Effector memory CD8-positive, alpha-beta T cell (primary cell): ENCODE measurements at places on chromosomes 13 and 19.

DNA sequence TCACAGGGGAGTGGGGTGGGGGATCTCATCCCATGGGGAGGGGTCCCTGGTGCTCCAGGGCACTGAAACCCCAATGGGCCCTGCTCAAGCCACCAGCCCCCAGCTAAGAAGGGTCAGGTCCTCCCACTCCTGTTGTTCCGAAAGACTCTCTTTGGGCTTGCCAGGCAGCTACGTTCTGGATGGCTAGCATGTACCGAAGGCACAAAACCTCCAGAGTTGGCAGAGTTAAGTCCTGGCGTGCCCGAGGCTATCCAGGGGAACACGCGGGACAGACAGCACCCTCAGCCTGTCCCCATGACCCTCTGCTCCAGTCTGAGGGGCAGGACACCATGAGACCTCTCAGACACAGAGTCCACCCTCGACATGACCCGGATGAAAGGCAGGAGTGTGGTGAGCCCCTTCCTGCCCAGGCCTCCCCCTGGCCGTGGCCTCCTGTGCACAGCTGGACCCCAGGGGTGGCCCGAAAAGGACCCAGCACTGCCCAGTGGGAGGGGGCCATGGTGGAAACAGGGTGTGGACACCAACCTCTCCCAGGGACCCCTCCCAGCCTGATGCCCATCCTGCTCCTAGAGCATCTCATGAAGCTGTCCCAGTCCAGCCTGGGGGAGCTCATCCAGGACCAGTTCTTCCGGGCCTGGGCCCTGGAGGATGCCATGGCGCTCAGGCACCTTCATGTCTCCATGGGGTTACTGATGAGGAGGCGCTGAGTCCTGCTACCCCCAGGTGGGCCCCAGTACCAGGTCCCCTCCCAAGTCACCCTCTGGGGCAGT, 53.0 kb upstream of the TPM4 start:
- DNase-seq: no peak

DNA sequence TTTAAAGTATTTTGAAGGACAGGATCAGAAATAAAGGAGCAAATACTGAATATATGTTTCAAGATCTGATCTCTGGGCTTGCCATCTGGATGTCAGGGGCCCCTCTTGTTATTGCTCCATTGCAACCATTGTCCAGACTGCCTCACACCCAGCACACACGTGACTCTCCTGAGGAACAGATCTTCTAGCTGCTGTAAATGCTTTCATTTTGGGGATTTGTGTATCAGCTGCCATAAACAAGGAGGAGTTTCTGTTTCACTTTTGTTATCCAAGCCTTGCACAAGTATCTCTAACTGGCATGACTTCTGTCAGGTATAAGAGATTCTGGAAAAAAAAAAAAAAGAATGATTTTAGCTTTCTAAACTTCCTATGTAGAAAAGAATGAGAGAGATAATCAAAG, 1624.1 kb upstream of the PRR20A start:
- DNase-seq: no peak

DNA sequence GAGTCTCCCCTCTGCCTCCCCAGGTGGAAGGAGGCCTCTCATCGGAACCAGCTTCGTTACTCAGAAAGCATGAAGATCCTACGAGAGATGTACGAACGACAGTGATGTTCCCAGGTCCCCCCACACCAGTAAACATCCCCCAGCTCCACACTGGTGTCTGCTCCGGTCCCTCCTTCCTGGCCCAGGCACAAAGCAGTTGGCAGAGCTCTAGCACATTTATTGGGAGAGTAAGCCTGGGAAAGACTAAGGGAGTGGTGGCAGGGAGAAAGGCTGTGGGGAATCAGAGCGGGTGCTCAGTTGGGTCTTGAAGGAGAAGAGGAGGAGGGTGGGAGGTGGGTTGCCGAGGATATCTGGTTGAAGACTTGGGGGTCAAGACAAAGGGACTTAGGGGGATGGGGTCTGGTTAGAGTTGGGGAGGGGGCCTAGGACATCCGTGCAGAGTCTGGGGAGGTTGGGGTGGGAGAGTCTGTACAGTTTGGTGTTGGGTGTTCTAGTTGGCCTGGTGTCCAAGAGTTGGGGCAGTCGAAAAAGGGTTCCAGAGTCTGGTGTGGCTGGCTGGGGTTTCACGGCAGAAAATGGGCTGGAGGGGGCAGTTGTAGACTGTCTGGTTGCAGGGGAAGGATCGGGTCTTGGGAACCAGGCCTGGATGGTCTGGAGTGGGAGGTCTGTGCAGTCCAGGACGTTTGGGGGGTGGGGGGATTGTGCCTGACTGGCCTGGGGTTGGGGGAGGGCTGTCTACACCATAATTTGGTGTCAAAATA, 2.3 kb downstream of the HSPB6 start:
- DNase-seq: no peak

GRCh38 chr19:17722655-17723240, 3.5 kb downstream of the MAP1S start:
- no peak for DNase-seq

- no peak for DNase-seq
Measured at GRCh38 chr19:1164684-1165531, 9.2 kb downstream of the SBNO2 start.

GRCh38 chr13:33445476-33445875, 159.9 kb upstream of the STARD13 start:
- DNase-seq: no peak

- peak; percentile 51 for DNase-seq
Measured at GRCh38 chr19:49363268-49364082, at the start of gene DKKL1. Gene DKKL1 (plus strand): TSS chr19:49363877. CDS start chr19:49363999, 122 bp downstream.
